ENCODE measurements at places on chromosomes 5 and 9.

GRCh38 chr5:173764332-173765028 lies 123.7 kb upstream of the CPEB4 start:
- DNase-seq = no peak

GRCh38 chr5:147015405-147015804 lies 136.8 kb upstream of the PPP2R2B start:
- DNase-seq = no peak

GRCh38 chr5:15899481-15899880 lies 280.1 kb downstream of the MARCHF11 start:
- no peak for DNase-seq

- no peak for DNase-seq
These were observed 181.9 kb downstream of the FGF18 start for GRCh38 chr5:171601266-171601881.

DNA sequence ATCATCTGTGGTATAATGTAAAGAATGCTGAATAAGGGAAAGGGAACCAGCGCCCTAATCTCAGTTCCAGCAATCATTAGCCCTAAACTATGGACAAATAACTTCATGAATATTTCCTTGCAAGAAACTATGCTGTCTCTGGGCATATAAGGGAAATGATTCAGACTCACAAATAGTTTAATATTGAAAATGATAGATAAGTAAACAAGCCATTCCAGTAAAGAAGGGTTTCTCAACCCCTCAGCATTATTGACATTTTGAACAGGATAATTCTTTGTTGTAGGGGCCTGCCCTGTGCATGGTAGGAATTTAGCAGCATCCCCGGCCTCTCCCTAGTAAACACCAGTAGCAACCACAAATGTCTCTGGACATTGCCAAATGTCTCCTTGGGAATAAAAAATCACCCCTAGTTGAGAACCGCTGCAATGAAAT lies 23.8 kb downstream of the C5 start:
- DNase-seq = no peak

DNA sequence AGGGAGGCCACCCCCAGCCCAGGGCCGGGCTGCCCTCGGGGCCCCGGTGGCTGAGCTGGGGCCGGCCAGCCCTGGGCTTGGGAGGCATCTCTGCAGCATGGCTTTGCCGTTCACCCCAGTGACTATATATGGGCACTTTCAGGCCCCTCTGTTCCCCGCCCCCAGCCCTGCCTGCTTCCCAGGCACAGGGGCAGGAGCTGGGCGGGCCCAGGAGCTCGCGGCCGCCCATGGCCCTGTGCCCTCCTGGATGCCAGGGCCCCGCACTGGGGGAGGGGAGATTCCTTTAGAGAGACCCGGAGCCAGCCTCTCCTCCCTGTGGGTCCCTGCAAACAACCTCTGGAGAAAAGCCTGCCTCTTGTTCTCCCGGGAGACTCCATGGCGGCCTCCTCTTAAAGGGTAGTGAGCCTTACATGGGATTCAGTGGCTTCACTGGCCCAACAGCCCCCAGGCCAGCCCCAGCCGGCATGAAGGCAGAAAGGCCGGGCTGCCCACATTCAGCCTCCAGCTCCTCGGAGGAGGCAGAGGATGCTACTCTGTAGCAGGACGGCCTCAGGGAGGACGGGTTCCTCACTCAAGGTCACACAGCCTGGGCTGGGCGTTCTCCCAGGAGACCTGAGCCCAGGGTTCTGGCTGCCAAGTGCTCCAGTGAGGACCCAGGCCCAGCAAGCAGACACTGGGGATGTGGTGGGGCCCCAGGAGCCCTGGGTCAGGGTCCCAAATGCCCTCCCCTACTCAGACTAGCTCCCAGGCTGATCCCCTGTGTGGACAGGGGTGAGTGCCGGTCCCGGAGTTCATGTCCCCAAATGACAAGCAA lies 4.1 kb downstream of the NACC2 start:
- no peak for DNase-seq

- no peak for DNase-seq
These were observed 227.7 kb downstream of the SMARCA2 start for GRCh38 chr9:2242831-2243330.

DNA sequence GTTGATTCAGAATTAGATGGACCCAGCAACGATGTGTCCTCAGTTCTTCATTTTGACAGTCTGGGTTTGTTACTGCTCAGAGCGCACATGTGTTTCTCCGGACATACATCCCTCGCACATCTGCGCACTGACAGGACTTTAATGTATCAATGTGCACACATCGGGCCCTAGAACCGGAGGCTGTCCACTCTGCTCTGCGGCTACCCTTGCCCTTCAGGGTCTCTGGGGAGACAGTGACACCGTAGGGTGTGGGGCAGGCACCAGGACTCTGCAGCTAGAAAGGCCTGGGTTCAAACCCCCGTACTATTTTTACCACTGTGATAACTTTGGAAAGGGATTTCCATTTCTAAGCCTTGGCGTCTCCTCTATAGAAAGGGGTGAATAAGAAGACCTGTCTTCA lies 23.5 kb upstream of the LPCAT1 start:
- DNase-seq = no peak

DNA sequence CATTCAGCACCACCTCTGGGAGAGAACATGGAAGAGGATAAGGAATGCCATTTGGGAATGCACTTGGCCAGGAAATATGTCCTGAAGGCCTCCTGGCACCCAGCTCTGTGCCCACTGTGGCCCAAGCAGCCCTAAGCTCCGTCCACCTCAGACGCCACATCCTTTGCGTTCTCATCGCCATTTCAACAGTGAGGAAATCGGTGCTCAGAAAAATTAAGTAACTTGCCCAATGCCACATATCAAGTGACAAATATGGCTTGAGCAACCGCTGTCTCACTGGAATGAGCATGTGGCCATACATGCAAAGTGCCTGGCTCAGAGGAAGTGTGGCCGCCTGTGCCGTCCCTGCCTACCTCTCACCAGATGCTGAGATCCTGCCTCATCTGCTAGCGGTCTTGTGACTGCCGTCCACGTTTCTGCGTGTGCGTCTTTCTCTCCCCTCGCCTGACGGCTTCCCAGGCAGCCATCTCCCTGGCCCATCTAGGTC lies 984 bp upstream of the DOK3 start:
- no peak for DNase-seq

DNA sequence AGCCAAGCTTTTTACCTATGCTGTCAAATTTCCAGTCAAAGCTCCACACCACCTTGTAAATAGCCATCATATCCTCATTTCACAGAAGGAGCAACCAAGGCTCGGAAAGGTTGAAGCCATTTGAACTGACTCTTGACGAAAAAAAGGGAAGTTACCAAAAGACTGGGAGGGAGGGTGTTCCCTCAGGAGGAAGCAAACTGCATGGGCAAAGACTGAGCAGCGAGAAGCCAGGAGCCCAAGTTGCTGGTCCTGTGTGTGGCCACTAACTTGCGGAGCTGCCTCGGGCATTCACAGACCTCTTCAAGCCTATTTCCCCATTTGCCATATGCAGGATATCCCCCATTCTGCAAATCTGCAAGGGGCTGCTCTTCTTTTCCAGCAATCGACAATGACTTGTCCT lies 37.4 kb downstream of the TTLL11 start:
- DNase-seq = no peak

- DNase-seq = no peak
These were observed 83.0 kb downstream of the GRIA1 start for GRCh38 chr5:153573326-153574033.

DNA sequence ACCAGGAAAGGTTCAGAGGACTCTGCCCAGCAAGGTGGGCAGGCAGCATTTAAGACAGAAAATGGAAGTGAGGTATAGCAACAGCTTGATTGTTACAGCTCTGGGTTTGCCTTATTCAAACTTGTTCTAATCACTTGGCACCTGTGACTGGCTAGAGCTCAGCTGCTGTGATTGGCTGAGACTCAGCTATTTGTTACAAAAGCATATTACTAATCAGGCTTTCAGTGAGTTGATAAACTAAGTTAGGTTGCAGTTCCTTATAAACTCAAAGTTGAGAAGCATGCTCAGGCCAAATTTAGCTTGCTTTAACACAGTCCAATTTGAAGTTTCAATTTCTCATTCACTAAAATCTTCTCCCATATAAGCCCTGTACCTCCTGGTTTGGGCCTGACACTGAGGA lies 56.3 kb downstream of the GDA start:
- no peak for DNase-seq

- no peak for DNase-seq
These were observed 12.1 kb downstream of the NOTCH1 start for GRCh38 chr9:136533775-136534157.
